Cerebellar nuclear complex (tissue), 1 donor: ENCODE measurements at places on chromosomes 6 and 20.

DNA sequence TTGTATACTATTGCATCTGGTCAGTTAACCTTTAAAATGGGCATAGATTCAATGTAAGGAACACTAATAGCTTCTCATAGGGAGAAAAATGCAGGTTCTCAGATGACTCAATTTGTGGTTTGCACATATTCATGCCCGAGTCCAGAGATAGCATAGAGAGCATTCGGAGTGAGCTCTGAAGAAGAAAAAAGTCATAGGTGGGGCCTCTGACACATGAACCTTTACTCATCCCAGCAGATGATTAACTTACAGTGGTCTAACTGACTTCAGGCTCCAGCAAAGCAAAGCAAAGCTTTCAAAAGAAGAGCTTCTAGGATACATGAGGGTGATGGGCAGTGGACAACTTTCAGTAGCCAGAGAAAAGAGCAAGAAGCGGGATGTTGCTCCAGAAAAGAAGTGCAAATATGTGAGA is 55.3 kb upstream of the BTN3A2 start:
- no peak for DNase-seq

DNA sequence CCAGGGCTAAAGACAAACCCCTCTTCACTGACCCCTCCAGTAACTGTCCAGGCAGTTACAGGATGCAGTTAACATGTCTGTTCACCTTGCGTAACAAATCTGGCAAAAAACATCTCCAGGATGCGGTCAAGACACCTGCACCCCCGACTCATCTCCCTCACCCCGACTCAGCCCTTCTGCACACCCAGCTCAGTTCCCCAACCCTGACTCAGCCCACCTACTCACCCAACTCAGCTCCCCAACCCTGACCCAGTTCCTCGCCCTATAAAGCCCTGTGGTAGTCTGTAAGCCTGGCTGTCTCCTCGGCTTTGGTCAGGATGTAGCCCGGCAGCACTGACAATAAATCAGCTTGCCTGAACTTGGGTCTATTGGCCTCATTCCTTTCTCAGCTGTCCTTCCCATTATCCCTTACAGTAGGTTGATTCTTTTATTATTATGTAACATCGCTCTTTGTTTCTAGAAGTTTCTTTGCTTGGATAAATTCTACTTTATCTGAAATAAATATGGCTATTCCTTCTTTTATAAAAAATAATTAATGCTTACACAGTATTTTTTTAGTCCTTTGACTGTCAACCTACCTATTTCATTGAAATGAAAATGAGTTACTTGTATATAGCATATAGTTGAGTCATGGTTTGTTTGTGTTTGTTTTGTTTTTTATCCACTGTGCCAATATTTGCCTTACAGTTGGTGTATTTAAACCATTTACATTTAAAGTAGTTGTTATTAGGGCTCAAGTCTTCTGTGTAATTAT is 12.9 kb upstream of the ADTRP start:
- DNase-seq = no peak

DNA sequence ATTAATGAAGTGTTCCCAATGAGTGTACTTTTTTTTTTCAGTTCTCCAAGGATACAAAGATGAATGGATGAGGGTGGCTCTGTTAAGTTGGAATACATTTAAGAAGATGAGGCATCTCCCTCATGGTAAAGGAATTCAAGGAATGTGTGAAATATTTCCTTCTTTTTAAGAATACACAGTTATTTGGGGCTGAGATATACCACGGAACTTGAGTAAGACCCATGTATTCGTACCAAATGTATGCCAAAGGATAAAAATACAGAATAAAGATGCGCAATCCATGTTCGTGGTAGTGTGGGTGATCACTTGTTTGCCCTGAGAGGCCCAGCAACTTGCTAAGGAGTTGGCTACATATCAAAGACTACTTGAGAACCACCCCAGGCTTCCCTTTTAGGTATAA is 164.2 kb upstream of the TCF21 start:
- no peak for DNase-seq

- peak; percentile 38 for DNase-seq
These were observed 26.9 kb downstream of the SPATA2 start for GRCh38 chr20:49888212-49889000.

DNA sequence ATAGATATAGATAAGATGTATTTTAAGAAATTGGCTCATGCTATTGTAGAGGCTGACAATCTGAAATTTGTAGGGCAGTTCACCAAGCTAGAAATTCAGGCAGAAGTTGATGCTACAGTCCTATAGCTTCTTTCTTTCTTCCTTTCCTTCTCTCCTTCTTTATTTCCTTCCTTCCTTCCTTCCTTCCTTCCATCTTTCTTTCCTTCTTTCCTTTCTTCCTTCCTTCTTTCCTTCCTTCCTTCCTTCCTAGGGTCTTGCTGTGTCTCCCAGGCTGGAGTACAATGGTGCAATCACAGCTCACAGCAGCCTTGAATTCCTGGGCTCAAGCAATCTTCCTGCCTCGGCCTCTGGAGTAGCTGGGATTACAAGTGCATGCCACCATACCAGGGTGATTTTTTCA is 55.3 kb downstream of the TFAP2A start:
- no peak for DNase-seq

GRCh38 chr6:134173936-134174671 is 121.7 kb upstream of the SLC2A12 start:
- DNase-seq = no peak

GRCh38 chr20:13458860-13459451 is 179.8 kb downstream of the TASP1 start:
- no peak for DNase-seq

GRCh38 chr6:39926668-39927067 is 7.6 kb downstream of the MOCS1 start:
- no peak for DNase-seq

DNA sequence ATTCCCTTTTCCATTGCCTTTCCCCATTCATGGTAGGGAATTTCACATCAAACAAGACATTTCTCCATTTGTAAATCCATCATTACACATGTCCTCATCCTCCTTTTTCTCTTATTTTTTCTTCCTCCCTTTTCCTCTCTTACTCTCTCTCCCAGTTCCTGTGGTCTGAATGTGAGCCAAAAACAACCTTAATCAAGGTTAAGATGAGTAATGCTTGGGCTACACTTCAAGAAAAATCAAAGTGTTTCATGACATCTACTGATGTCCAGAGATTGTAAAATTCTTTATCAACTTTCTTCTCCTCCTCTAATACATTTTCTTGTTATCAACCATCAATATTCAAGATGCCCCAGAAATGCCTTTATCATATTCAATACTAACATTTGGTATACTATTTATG is 208.0 kb upstream of the PRND start:
- DNase-seq = no peak

DNA sequence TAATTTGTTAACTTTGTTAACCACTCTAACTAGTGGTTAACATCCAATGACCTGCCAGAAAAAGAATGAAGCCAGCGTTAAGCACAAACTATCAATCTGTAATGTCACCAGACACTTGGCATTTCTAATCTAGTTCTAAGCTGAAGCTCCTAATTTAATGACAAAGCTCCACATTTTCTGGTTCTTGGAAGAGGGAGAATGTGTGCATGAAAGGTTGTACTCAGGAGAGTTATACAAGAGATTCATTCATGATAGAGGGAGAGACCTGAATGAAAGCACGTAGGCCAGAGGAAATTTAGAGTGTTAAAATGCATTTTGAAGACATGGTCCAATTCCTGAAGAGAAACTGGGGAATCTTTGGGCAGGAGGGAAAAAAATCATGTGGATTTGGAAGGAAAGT is 8.3 kb upstream of the ME1 start:
- DNase-seq = no peak

DNA sequence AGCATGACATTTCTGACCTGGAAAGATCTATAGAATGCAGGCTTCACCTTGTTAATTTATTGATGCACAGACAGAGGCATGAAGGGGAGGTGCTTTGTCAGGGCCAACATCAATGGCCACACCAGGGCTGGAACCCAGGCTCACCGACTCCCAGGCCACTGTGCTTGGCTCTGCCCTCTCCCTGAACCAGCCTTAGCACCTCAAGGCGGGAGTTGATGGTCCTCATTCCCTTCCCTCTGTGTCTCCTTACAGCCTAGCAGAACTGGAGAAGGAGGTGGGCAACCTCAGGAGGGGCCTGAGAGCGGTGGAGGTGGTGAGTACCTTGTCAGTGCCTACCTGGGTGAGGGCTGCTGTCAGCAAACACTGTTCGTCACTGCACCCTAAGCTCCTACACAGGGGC is 35.6 kb downstream of the MOCS1 start:
- no peak for DNase-seq

- no peak for DNase-seq
These were observed 2.7 kb upstream of the C6orf62 start for GRCh38 chr6:24721461-24722215.

GRCh38 chr6:37889051-37889450 is 69.5 kb downstream of the ZFAND3 start:
- DNase-seq = no peak

- DNase-seq = no peak
These were observed 473.4 kb downstream of the PREX1 start for GRCh38 chr20:48354320-48354876.

DNA sequence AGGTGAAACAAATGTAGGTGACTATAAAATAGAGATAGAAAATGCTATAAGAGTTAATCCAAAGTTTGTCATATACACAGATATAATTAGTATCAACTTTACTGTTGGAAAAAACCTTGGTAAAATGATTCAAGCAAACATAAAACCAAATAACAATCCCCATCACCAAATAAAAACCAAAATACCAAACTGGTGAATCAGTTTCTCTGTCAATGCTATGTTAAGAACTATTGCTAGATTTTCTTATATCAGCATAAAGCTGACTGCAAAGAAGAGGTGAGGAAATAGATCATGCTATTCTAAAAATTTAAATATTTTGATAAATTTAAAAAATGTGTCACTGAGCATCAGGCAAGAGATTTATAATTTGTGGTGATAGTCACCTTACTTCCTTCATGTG is 658.4 kb downstream of the PHF3 start:
- DNase-seq = no peak

DNA sequence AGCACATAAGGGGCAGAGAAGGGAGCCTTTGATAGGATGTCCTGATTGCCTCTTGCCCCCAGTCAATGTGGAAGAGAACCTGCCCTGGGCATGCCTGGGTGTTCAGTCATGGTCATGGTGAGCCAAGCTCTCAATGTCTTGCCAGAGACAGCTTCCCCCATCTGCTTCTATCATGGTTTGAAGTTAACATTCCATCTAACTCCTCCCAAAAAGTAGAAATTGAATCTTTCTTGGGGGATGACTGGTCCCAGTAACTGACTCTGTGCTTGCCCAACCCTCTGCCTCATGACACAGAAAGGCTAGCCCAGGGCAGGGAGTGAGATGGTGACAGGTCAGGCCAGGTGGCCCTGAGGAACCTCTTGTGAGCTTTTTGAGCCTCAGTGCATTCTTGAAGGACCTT is 60.1 kb downstream of the ADTRP start:
- no peak for DNase-seq

DNA sequence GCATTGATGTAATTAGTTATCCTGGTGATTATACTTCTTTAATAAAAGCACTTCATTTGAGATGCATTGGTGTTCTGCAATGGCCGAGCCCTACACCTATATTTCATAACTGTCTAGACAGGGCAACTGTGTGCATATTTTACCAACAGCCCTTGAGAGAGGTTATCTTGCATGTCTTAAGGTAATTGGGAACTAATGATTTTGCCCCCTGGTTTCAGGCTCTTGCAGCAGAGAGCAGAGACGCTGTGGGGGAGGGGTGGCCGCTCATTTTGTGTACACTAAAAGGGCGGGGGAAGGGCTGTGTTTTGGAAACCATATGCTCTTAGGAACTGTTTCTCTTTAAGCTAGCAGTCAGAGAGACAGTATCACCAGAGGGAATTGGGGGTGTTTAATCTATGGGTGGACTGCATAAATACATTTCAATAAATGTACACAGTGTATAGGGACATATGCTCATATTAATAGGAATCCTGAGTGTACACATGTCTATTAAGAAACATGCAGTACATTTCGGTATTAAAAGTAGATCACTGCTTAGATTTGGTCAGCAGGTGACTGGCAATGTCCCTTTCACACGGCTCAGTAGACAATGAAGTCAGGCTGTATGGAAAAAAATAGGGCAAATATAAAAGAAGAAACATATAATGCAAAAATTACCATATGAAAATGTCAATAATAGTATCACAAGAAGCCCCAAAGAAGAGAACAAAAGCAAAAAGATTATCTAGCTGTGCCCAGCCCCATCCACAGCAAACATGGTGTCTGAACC is 402.9 kb upstream of the CITED2 start:
- DNase-seq = no peak

- DNase-seq = no peak
These were observed 33.5 kb upstream of the TSPYL1 start for GRCh38 chr6:116313101-116313776.

DNA sequence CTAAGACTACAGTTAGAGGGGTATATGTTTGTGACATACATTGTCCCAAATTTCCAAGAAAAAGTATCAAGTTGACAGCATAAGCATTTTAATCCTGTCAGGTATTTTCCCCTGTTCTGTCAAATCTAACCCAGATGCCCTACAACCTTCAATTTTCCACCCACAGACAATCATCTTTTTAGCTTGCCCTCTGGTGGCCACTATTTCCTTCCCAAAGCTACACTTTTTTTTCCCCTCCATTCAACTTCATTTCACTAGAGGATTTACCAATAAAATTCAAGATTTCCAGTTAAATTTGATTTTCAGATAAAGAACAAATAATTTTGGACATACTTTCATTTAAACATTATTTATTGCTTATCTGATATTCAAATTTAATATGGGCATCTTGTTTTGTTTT is 286.6 kb downstream of the TENT5A start:
- DNase-seq = no peak

DNA sequence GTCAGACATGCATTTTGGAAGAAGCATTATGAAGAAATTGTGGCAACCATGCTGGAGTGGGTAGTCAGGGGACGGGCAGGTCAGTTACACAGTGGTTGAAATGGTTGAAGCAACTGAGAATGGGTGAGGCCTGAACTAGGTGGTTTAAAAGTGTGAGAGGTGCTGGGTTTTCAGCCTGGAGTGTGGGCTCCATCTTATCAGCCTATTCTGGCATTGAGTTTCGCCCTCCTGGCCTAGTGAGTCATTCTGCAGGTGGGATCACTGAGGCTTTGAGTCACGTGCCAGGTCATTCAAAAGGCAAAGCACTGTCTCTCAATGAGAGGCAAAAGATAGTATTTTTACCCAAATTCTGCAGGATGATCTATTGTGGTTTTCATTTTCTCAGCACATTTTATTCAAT is 181.9 kb upstream of the CHD6 start:
- no peak for DNase-seq

- DNase-seq = no peak
These were observed 90.2 kb downstream of the F13A1 start for GRCh38 chr6:6230286-6230685.

DNA sequence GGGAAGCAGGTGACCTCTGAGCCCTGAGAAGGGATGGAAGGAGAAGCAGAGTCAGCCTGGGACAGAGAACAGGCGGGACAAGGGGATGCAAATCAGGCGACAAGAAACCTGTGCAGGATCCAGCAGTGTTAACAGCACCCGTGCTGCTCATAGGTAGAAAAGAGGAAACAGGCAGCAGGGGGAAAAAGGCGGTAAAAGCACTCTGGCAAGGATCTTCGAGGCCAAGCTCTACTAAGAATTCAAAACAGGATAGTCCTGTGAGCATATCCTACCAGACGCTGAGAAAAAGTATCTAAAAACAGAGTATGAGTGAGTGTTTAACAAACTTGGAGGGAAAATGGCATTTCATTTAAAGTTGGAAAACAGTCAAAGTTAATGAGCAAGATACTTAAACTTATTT is 16.7 kb downstream of the C6orf118 start:
- DNase-seq = no peak

GRCh38 chr20:41716436-41716835 is 98.3 kb upstream of the CHD6 start:
- DNase-seq = no peak

- DNase-seq = no peak
These were observed at the start of gene PLN for GRCh38 chr6:118548136-118548535. TSS of gene PLN (plus strand) at chr6:118548296. CDS start at chr6:118558922, 10,626 bp downstream.

- no peak for DNase-seq
These were observed 1359.4 kb upstream of the GJE1 start for GRCh38 chr6:140773276-140773675.
